ENCODE measurements at places on chromosomes 5 and 9.

DNA sequence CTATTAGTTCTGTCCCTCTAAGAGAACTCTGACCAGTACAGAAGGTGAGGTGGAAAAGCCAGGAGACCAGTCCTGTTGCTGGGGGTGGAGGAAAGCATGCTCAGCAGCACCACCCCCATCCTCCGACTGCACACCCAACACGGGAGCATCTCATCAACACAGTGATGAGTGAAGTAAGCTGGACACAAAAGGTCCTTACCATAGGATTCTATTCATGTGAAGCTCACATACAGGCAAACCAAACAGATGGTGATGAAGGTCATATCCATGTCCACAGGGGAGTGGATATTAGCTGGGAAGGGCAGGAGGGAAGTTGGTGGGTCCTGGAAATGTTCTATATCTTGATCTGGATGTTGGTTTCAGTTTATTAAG, 14.8 kb upstream of the MARCHF6 start:
- DNase-seq, result no peak

GRCh38 chr9:117407436-117408022, 7.3 kb downstream of the ASTN2 start:
- no peak for DNase-seq

- DNase-seq, result no peak
These were observed 86.5 kb upstream of the NR5A1 start for GRCh38 chr9:124593651-124594058.

GRCh38 chr5:36897616-36898015, 21.0 kb downstream of the NIPBL start:
- DNase-seq, result no peak
